ENCODE measurements at places on chromosomes 7 and 10. TPM values are rescaled to one million over a fixed set of nuclear protein-coding genes. Genes with fewer than 3 reads are reported as not detected.

IFIT1B gene
- total RNA-seq = not detected

FAM24B gene
- 4.4 TPM for total RNA-seq

PRKG1 gene
- total RNA-seq = 17.8 TPM

PIK3AP1 gene
- total RNA-seq = 0.85 TPM

ICA1 gene
- not detected for total RNA-seq
